ENCODE measurements at places on chromosomes 6 and 20.

DNA sequence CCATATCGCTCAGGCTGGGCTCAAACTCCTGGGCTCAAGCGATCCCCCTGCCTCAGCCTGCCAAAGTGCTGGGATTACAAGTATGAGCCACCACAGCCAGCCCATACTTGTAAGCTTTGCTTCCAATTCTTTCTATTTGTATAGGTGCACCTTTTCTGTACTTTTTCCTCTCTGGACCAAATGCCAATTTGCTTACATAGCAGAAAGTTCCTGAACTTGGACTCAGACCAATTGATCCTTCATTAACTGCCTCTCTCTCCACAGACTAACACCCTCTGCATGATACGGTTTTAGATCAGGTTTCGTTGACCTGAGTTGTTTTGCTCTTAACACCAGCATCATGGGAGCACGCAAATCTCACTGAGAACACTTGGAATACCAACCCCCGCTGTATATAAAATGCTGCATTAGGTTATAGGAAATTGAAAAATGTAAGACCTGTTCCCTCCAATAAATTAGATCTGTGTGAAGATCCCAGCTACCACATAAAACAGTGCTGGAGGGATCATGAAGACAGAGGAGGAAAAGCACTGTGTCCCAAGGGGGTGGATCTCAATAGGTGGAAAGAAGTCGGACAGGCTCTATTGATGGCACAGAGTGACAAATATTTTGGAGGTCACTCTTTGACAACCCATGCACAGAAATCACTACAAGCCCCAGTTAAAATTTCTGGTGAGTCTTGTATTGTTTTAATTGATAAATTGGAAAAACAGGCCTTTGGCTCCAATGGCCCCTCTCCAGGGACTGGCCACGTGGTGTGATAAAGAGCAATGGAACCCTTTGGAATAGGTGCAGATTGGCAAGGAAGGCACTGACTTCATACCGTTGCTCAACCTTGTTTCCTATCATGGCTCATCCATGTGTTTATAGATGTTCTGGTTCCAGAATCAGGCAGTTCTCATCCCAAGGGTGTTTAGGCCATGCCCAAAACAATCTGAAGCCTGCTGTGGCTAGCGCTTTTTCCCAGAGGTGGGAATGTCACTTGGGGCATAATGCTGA is 51.2 kb downstream of the ISM1 start:
- no peak for DNase-seq

GRCh38 chr6:1735239-1735803 is 125.6 kb downstream of the FOXC1 start:
- no peak for DNase-seq

GRCh38 chr20:44780226-44780625 is 30.1 kb downstream of the RIMS4 start:
- no peak for DNase-seq

- no peak for DNase-seq
Measured at GRCh38 chr6:11209906-11210305, 22.6 kb downstream of the NEDD9 start.

GRCh38 chr6:158313989-158314388 is 1.7 kb downstream of the TULP4 start:
- DNase-seq, result no peak

- DNase-seq, result no peak
Measured at GRCh38 chr20:694496-694895, 18.9 kb upstream of the SCRT2 start.

- no peak for DNase-seq
Measured at GRCh38 chr20:40562031-40562430, 127.0 kb downstream of the MAFB start.

- DNase-seq, result no peak
Measured at GRCh38 chr6:168128006-168128630, 49.1 kb upstream of the FRMD1 start.
